CD4-positive, alpha-beta T cell treated with Interleukin-6 at 100 ng/mL for 8 hours (primary cell): ENCODE measurements at places on chromosomes 13 and 19.

GRCh38 chr13:97914540-97914939, 38.9 kb upstream of the IPO5 start:
- no peak for DNase-seq

DNA sequence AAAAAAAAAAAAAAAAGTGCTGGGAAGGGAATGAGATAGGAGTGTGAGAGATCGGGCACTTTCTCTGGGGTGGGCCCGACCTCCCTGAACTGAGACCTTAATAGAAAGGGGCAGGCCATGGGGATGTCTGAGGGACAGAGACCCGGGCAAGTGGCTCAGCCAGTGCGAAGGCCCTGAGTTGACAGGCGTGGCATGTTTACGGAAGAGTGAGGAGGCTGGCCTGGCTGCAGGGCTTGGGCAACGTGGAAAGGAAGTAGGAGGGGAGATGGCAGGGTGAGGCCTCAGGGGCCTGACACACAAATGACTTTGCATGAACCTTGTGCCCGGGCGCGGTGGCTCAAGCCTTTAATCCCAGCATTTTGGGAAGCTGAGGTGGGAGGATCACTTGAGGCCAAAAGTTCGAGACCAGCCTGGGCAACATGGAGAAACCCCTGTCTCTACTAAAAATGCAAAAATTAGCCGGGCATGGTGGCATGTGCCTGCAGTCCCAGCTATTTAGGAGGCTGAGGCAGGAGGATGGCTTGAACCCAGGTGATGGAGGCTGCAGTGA, 13.9 kb downstream of the FCHO1 start:
- no peak for DNase-seq

GRCh38 chr13:57784633-57785032, 153.1 kb downstream of the PCDH17 start:
- DNase-seq: no peak

DNA sequence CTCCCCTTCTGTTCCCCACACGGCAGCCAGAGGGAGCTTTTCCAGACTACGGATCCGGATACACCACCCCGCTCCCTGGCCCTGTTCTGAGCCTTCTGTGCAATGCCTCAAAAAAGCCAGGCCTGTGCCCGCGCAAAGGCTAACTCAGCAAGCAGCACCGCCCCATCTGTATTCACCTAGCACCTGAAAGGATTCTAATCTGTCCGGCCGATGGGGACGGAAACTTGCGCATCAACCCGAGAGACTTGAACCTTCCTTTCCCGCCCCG, 589 bp downstream of the ZBTB45 start:
- peak; percentile 43 for DNase-seq

DNA sequence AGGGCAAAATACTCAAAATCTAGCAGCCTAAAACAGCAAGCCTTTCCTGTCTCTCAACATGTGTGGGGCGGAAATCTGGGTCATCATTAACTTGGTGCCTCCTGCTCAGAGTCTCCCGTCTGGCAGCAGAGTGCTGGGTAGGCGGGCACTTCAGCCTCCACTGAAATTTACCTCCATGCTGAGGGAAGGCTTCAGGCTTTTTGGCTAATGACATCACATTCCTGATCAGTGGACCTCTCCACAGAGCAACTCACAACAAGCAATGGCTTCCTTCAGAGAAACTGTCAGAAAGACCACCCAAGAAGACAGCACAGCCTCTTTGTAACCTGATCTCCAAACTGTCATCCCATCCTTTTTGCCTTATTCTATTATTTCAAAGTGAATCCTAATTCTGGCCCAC, 1109.0 kb downstream of the UQCRFS1 start:
- no peak for DNase-seq

- no peak for DNase-seq
Measured at GRCh38 chr19:35266520-35267352, 2.0 kb upstream of the USF2 start.

DNA sequence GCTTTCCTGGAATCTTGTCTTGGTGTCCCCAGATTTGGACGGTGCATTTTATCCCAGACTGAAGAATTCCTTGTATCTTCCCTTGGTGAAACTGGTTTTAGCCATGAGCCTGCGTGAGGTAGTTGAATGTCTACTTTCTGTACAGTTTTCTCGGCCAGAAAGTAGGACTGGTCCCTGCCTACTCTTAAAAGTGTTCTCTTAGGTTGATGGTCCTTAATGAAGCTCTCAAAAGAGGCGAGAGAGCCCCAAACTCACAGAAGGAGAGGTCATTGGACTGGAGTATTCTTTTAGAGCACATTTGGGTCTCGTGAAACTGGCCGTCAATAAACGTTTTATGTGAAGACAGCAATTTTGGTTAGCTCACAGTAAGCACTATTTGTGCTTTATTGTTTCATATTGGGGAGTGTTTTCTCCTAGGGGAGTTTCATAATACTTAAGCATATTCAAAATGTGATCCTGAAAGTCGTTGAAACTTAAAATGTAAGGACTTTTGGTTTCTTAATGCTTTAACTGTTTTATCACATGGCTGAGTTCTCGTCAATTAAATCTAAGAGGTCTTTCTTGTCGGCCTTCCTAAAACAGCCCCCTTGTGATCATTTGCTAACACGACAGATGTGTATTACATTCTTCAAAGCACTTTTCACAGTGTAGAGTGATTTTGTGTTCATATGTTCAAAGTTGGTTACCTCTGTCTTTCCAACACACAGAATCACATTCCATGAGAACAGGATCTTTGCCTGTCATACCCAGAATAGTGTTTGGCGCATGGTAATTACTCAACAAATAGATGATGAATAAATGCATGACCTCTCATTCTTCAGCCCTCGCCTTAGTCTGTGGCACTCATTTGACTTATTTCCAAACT, 889 bp downstream of the GTF2F2 start:
- DNase-seq: no peak

- DNase-seq: no peak
Measured at GRCh38 chr19:19613506-19613905, 5.0 kb downstream of the PBX4 start.

GRCh38 chr13:113918981-113919701, 54.7 kb downstream of the C13orf46 start:
- no peak for DNase-seq

DNA sequence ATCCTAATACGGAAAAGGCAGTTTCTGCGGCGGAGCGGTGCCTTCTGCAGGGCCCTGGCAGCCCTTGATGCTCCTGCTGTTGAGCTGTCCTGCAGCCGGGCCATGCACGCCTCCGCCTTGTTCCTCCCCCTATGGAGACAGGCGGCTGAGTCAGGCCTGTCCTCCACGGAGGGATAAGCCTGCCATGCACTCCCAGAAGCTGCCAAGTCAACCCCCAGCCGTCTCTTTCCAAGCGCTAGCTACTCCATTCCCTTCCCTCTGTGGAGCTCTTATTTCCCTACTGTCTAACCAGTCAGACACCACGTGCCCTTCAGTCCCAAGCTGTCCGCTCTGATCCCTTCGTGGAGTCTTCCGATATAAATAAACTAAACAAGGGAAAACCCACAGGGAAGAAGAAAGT, 197.0 kb downstream of the COL4A1 start:
- no peak for DNase-seq

GRCh38 chr19:708154-709143, at the start of gene PALM:
PALM (plus strand) TSS chr19:708935; CDS start chr19:709147, 212 bp downstream.
- DNase-seq: no peak

DNA sequence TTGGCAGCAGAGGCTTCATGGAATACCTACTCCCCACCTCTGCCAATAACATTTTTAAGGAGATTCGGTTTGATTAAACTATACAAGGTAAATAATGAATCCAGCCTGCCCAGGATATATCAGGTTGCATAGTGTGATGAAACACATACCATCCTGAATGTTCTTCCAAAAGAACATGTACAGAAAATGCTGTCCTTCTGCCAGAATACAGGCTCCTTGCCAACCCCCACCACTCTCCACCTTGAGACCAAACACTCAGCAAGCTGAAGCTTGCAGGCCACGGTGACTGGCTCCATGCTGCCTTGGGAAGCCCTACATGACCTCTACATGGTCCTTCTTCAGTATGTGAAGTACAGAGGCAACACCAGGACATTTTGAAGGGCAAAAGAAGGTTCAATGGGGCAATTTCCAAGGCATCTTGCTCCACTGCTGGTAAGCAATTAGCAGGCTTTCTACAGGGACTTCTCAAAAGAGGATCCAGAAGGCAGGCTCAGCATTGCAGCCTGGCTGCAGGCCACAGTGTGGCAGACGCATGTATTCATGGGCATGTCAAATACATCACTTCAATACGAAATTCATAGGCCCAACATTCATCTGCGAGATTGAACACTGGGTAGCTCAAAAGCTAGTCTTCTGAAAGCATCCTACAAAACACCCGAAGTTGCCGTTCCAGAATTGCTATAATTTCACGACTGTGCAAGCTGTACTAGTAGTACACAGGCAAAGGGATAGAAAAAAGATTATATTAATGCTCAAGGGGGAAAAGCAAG, 62.4 kb upstream of the SERP2 start:
- DNase-seq: no peak

GRCh38 chr13:61960981-61961380, 545.3 kb upstream of the PCDH20 start:
- DNase-seq: no peak

DNA sequence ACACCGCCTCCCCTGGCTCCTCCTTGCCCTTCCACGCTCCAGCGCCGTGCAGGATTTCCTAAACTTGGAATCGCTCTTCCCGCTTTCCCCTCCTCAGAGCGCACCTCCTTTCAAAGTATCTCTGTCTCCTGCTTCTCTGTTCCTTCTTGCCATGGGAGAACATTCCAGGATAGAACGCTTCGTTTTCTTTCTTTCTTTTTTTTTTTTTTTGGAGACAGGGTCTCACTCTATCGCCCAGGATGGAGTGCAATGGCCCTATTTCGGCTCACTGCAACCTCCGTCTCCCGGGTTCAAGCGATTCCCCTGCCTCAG, 574 bp upstream of the XPO4 start:
- DNase-seq: no peak

GRCh38 chr13:21360463-21360862, 98.6 kb downstream of the ZDHHC20 start:
- no peak for DNase-seq

DNA sequence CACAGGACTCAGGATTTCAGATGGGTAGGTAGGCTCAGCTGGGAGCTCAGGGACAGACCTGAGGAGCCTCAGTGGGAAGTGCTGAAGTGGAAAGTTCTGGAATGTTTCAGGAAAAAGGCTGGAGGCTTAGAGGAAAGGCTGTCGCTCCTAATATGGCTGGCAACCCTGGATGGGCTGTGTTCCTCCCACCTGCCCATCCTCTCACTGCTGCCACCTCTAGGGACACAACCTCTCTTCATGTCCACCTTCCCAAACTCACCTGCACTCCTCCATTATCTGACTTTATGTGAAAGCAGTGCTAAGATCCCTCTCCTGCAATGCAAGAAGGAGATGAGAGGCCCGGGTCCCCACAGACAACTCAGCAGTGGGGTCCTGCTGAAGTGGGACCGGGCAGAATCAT, 5.8 kb upstream of the CEACAM21 start:
- DNase-seq: no peak

GRCh38 chr13:33676045-33676989, 141.6 kb upstream of the RFC3 start:
- peak; percentile 2 for DNase-seq

DNA sequence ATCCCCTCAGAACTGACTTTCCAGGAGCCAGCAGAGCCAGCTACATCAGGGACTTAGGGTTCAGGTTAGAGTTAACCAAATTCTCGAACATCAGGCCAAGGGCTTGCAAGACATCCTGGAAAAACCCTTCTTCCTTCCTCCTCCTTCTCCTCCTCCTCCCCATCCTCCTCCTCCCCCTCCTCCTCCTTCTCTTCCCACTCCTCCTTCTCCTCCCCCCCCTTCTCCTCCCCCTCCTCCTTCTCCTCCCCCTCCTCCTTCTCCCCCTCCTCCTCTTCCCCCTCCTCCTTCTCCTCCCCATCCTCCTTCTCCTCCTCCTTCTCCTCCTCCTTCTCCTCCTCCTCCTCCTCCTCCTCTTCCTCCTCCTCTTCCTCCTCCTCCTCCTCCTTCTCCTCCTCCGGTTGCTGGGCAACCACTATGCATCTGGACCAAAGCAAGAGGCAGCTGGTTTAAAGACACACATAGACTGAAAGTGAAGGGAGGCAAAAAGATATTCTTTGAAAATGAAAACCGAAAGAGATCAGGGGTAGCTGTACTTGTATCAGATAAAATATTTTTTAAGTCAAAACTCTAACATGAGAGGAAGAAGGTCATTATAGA, 5.9 kb upstream of the CCL25 start:
- DNase-seq: no peak

GRCh38 chr13:31301119-31301518, 101.3 kb downstream of the B3GLCT start:
- no peak for DNase-seq

- DNase-seq: peak; percentile 81
Measured at GRCh38 chr19:56671613-56671994, at the start of gene ZNF835. ZNF835 (minus strand) TSS chr19:56671757; CDS start chr19:56665198, 6,559 bp downstream.

DNA sequence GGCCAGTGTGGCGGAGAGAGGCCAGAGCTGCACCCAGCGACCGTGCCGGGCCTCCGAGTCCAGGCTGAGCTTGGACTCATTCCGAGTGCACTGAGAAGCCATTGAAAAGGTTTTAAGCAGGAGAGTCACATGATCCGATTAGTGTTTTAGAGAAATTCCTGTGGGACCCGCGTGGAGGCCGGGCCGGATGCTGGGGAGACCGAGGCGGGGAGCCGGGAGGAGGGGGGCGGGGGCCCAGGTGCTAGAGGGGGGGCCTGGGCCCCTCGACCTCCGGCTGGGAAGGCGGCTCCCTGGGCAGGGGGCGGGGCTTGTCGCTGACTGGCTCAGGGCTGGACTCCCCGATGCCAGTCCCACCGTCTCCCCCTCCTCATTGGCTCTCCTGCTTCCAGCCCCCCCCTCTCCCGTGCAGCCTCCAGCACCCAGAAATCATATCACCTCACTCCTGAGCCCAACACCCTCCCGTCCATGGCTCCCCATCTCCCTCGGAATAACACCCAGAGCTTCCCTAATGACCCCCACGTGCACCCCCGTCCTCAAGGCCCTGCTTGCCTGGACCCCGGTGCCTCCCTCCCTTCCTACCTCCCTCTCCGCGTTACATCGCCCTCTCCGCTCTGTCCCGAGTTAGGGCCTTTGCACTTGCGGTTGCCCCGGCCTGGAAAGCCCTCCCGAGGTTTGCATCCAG, 5.2 kb upstream of the ZNF579 start:
- peak; percentile 46 for DNase-seq

- DNase-seq: no peak
Measured at GRCh38 chr13:84132491-84132890, 250.2 kb upstream of the SLITRK1 start.

- no peak for DNase-seq
Measured at GRCh38 chr19:45793178-45793564, 526 bp upstream of the DMWD start.

- DNase-seq: no peak
Measured at GRCh38 chr13:26529441-26529840, 28.0 kb upstream of the WASF3 start.

DNA sequence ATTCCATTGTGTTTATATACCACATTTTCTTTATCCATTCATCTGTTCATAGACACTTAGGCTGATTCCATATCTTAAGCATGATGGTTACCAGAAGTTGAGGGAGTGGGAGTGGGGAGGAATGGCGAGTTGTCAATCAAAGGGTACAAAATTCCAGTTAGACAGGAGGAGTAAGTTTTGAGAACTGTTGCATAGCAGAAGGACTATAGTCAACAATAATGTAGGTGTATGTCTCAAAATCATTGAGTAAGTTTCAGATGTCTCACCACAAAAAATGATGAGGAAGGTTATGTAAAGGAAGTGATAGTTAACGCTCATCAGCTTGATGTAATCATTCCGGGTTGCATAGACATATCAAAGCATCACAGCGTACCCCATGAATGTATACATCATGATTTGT, 4.6 kb upstream of the UBL3 start:
- no peak for DNase-seq

GRCh38 chr19:50053119-50053518, 27.3 kb downstream of the ZNF473 start:
- DNase-seq: no peak
